ENCODE measurements at places on chromosomes 1 and 21.

- DNase-seq = no peak
Observed at GRCh38 chr1:175045097-175045496, 21.9 kb upstream of the MRPS14 start.

DNA sequence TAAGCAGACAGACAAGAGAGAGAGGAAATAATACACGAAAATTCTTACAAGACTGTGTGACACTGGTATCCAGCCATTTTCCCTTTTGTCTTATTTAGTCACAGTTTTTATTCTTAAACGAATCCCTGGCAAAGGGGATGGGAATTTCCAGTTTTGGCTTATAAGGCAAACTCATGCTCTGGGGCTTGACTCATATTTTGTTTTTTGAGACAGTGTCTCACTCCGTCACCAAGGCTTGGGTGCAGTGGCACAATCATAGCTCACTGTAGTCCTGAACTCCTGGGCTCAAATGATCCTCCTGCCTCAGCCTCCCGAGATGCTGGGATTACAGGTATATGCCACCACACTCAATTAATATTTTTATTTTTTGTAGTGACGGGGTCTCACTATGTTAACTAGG lies 31.9 kb downstream of the PTGER3 start:
- DNase-seq = no peak

DNA sequence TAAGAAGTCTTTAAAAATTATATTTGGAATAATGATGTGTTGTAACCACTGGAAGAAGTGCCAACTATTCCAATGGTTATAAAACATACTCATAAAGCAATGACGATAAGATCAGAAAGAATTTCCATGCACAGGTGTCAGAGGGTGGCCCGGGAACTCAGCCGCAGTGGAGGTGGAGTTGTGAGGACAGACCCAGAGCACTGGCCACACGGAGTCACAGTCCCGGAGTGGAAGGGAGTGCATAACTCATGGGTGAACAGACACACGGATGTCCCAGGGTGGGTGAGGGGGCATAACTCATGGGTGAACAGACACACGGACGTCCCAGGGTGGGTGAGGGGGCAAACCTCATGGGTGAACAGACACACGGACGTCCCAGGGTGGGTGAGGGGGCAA lies 2.5 kb downstream of the KRTAP10-4 start:
- DNase-seq = no peak

DNA sequence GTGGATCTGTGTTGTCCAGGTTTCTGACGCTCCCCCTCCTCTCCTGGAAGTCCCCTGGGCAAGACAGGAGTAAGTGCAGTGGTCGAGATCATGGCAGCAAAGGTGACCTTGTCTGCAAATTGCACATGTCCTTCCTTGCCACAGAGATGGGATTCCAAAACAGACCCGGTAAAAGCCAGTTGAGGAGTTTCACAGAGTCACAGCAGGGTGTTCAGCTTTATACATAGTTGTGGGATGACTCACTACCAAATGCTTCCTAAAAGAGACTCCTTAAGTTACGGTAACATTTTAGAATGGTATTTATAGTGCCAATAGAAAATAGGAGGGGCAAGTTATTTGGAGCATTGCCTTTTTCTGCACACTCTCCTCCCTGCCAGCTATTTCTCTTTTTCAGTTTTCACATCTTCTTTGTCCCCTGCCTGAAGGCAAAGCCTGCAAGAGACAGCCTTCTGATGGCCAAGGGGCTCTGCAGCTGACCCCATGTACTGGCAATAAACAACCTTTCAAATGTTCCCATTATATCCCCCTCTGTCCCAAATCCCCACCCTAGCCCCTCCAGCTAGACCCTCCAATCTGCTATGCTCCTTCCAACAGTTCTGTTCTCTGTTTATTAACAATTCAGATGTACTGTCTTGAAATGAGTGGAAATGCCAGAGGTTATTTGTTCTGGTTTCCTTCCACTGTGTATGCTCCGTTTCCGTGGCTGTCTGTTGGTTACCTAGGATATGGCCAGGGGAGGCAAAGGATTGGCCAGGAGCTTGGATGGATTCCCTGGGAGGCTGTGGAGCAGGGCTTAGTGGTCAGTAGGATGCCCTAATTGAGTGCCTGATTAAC lies 115.0 kb downstream of the TGFB2 start:
- DNase-seq = peak; percentile 92

DNA sequence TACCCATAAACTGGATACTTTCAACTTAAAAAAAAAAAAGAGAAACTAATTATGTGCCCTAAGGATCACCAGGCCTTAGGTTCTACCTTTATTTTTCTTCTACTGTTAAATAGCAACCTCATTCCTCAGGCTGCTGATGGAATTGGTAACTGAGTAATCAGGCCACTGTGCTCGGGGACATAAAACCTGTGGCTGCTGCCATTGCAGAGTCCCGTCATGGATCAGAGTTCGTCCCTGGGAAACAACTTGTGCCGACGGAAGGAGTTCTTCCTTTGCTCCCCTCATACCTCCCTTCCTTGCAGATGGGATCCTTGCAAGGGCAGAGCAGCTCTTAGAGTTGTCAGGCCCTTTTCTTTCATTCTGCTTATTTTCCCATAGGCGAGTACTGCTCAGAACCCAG lies 123.6 kb downstream of the PBX1 start:
- DNase-seq = no peak

DNA sequence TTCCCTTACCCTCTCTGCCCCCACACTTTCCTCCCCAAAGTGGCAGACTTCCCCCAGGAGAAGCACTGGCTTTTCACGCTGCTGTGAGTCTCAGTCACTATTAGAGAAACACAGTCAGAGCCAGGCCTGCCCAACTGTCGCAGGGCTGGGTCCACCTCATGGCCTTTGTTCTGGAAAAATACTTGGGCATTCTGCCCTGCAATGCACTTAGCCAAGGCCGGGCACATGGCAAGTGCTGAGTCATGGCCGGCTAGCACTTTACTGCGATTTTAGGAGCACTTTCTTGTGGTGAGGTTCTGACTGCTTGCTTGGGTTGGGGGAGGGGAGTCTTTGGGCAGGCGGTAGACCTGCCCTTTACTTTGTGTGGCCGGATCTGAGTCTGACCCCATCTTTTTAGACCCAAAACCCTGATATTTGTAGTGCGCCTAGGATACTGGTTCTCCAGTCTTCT lies 7.7 kb downstream of the EPHX1 start:
- DNase-seq = peak; percentile 74

DNA sequence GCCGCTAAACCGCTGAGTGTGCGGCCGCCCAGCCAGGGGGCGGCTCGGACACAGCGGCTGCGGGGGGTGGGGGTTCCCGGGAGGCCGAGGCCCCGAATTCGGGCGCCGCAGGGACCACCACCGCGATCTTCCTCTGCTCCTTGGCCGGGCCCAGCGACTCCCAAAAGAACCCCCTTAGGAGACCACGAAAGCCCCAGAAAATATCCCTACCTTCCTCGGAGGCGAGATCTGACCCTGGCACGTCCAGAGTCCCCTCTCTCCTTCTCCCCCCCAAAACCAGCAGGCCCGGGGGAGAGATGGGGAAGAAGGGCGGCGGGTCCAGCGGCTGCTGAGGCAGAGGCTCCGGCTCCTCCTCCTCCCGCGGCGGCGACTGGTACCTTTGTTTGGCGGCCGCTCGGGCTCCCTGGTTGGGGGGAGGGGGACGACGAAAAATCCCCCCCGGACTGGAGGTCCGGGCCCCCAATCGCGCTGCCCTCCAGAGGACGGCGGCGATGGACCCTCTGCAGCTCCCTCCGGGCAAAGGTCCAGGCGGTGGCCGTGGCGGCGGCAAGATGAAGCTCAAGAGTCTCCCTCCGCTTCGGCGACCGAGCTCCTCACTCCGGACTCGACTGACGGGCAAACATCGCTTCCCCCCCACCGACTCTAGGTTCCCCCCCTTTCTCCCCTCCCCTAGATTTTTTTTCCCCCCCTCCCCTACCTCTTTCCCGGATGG lies at the start of gene ARID4B:
Gene ARID4B (minus strand): TSS at position 621 of the 712 bp plus-strand sequence. CDS start 1,260 bp downstream, outside the sequence.
- no peak for DNase-seq

GRCh38 chr1:16720351-16721223 lies 19.7 kb upstream of the RNU1-4 start:
- no peak for DNase-seq

GRCh38 chr1:147760481-147761260 lies at the start of gene GJA5:
GJA5 (minus strand) TSS chr1:147760602; CDS start chr1:147759238, 1,364 bp downstream.
- no peak for DNase-seq

DNA sequence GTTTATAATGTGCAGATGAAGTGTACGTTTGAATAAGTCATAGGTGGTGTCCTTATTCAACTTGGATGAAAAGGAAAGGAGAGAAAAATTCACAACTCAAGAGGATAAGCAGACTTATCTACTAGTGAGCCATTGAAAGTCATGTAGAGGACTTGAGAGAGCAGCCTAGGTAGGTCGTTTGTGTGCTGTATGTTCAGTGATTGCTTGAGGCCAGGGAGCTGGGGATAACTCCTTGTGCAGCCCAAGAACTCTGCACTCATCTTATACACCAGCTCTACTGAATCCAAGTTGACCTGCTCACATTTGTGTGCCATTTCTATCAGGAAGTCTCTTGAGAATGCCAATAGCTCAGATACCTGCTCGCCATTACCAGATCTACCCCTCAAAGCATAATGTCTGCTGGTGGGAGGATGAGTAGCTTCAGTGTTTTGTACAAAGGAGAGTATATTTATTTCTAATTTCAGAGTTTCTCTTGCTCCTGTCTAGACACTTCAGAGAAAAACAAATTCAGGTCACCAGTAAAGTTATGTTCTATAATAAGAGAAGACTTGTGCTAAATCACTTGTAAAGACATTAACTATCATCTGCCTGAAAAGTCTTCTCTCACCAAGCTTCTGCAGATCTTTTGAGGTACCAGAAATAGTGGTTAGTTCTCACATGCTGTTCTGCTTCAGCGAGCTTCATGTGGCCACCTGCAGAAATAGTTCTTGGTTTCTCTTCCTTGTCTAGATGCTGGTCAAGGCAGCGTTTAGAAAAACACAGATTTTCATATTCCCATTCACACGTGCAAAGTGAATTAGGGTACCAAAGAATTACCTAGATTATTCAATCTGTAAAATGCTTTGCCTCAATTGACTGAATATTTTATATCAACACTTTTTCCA lies 10.8 kb downstream of the S1PR1 start:
- no peak for DNase-seq

DNA sequence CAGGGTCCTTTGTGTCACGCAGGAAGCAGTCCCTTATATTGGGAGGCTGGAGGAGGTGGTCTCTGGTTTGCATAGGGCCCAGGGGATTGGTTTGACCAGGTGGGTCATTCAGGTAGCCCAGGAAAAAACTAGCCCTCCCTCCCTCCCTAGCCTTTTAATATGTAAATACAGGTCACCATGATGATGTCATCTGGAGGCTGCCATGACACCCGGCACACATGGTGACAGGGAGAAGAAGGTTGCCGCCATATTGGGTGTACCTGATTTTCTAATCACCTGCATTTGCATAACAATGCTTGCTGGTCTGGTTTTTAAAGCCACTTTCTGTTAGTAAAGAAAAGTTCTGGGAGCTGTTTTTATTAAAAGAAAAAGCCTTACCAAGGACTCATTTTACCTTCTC lies 791.0 kb upstream of the ADGRL4 start:
- no peak for DNase-seq

GRCh38 chr1:197178998-197179397 lies 32.5 kb upstream of the ASPM start:
- DNase-seq = no peak

- DNase-seq = no peak
Observed at GRCh38 chr1:196144588-196144987, 463.7 kb downstream of the KCNT2 start.

- peak; percentile 5 for DNase-seq
Observed at GRCh38 chr1:50779801-50780200, 180.3 kb downstream of the FAF1 start.
